ENCODE measurements at places on chromosomes 12 and 14. TPM values are rescaled to one million over a fixed set of nuclear protein-coding genes. Genes with fewer than 3 reads are reported as not detected.

GRCh38 chr12:85036234-85036707 is at the start of the genes LRRIQ1 and TSPAN19:
TSS of gene LRRIQ1 (plus strand) at chr12:85036351. CDS start at chr12:85038177, 1,826 bp downstream.
TSS of gene TSPAN19 (minus strand) at chr12:85036277. CDS start at chr12:85029946, 6,331 bp downstream.
- H3K27ac ChIP-seq, result no peak within 1 kb of the TSS
- H3K36me3 ChIP-seq, result no peaks in the 10 kb centered on the region
- peak; percentile 48 for DNase-seq
- H3K4me3 ChIP-seq, result peak within 1 kb of the TSS; percentile 68
- peaks cover 5% of the 10 kb centered on the region for H3K4me1 ChIP-seq
- peaks cover 6% of the 10 kb centered on the region for H3K27me3 ChIP-seq

GRCh38 chr12:116498471-116498870 is 60.7 kb upstream of the MAP1LC3B2 start:
- no peak overlapping the region for H3K4me3 ChIP-seq
- no peaks in the 10 kb centered on the region for H3K36me3 ChIP-seq
- H3K27ac ChIP-seq, result no peak overlapping the region
- H3K27me3 ChIP-seq, result peaks cover 5% of the 10 kb centered on the region

- H3K4me3 ChIP-seq, result no peak overlapping the region
- no peaks in the 10 kb centered on the region for H3K36me3 ChIP-seq
- no peaks in the 10 kb centered on the region for H3K4me1 ChIP-seq
- DNase-seq, result no peak
- no peaks in the 10 kb centered on the region for H3K27me3 ChIP-seq
Observed at GRCh38 chr14:75928690-75929181, 53.1 kb downstream of the TGFB3 start.

- H3K4me3 ChIP-seq, result no peak overlapping the region
- no peaks in the 10 kb centered on the region for H3K27me3 ChIP-seq
- no peak overlapping the region for H3K27ac ChIP-seq
Observed at GRCh38 chr14:23021434-23021833, 11.5 kb upstream of the C14orf93 start.

DNA sequence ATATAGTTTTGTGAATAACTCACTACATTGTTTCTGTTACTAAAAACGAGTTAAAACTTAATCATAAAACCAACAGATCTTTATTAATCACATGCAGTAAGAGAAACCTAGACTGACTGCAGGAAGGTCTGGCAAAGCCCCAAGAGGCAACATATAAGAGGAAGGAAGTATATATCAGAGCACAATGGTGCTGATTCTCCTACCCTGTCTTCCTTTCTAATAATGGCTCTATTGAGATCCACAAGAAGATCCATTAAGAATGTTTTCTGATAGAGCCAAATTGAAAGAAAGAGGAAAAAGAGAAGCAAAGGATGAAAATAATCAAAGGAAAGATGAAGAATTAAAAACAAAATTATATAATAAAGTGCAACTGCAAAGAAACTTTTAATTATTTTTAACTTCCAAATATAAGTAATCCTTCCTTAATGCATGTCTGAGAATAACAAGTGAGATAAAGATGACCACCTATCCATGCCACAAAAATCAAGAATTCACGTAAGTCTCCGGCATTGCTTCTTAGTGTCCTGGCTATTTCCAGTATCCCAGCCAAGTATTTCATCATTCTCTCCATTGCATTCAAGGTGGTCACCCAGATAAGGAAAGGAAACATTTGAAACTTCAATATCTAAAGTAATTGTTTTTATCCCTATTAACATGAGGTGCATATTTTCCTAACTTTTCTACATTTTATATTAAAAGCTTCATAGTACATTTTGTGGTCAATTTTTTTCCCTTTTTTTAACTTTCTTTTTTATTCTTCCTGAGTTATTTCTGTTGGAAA is 62.2 kb downstream of the SOX5 start:
- H3K4me3 ChIP-seq, result no peak overlapping the region
- DNase-seq, result no peak
- H3K36me3 ChIP-seq, result no peaks in the 10 kb centered on the region
- H3K27ac ChIP-seq, result no peak overlapping the region

- H3K36me3 ChIP-seq, result no peaks in the 10 kb centered on the region
- no peak overlapping the region for H3K27ac ChIP-seq
- H3K27me3 ChIP-seq, result no peaks in the 10 kb centered on the region
- H3K4me1 ChIP-seq, result no peaks in the 10 kb centered on the region
- DNase-seq, result no peak
- no peak overlapping the region for H3K4me3 ChIP-seq
Observed at GRCh38 chr12:7667125-7667524, 1.4 kb upstream of the APOBEC1 start.

OR6C2 gene
- total RNA-seq, result not detected
